ENCODE measurements at places on chromosomes 3 and 15.

- H3K4me1 ChIP-seq, result 0 out of 2 replicates have a peak, but pooled peaks cover 5% of the 10 kb centered on the region
- no peak overlapping the region for H3K27ac ChIP-seq
- no peak overlapping the region for H3K4me3 ChIP-seq
Observed at GRCh38 chr15:56783857-56784661, 50.8 kb upstream of the ZNF280D start.

DNA sequence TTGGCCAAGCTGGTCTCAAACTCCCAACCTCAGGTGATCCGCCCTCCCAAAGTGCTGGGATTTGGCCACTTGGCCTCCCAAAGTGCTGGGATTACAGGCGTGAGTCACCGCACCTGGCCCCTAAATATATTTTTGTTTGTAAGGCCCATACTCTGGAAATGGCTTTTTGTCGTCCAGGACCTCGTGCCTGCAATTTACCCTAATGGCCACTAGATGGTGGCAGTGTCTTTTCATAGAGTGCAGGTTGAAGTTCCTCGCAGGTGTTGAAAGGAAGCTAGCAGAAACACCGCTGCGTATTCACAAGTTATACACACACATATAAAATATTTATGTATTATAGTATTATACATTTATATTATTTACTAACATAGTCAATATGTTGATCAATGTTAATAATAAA, 97.2 kb downstream of the LRTM1 start:
- peaks cover 6% of the 10 kb centered on the region for H3K4me1 ChIP-seq
- H3K4me3 ChIP-seq, result no peak overlapping the region
- peak; percentile 64 for DNase-seq
- no peak overlapping the region for H3K27ac ChIP-seq
- H3K36me3 ChIP-seq, result 0 out of 2 replicates have a peak, but pooled peaks cover 4% of the 10 kb centered on the region
- peaks cover 34% of the 10 kb centered on the region for H3K27me3 ChIP-seq

DNA sequence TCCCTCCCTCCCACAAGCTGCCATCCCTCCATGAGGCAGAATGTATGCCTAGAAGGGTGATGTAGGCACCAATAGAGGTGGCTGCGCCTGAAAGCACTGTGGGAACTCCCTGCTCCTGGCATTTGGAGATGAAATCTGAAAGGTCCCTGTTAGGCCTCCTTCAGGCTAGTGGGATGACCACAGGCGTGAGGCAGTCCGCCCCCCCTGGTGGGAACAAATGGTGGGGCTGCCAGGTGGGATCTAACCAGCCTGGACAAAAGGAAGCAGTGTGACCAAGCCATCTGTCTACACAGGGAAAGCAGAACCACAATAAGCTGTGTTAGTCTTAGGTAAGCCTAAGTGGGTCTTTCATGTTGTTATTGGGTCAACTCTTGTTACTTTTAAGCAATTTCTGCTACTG, 25.3 kb downstream of the IL5RA start:
- no peak overlapping the region for H3K27ac ChIP-seq
- peaks cover 7% of the 10 kb centered on the region for H3K27me3 ChIP-seq
- H3K4me3 ChIP-seq, result no peak overlapping the region

DNA sequence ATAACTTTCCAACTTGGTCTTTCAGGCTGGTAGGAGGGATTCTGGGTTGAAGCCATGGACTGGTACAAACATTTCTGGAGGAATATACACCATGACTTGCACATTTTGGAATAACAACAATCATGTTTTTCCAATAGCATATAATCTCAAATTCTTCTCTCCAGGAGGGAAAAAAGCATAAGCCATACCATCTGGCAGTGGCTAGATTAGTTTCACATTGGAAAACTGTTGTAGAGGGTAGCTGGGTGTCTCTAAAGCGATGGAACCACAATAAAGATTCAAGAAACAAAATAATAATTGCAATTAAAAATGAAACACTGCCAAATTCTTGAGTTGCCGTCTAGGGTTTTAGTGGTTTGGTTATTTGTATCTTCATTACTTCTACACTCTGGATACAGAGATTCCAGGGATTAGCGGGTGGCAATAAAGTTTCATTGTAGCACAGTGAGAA, 278.5 kb upstream of the RASGRP1 start:
- DNase-seq, result no peak
- H3K4me3 ChIP-seq, result no peak overlapping the region
- peaks cover 18% of the 10 kb centered on the region for H3K4me1 ChIP-seq
- peaks cover 9% of the 10 kb centered on the region for H3K36me3 ChIP-seq
- H3K27ac ChIP-seq, result no peak overlapping the region

DNA sequence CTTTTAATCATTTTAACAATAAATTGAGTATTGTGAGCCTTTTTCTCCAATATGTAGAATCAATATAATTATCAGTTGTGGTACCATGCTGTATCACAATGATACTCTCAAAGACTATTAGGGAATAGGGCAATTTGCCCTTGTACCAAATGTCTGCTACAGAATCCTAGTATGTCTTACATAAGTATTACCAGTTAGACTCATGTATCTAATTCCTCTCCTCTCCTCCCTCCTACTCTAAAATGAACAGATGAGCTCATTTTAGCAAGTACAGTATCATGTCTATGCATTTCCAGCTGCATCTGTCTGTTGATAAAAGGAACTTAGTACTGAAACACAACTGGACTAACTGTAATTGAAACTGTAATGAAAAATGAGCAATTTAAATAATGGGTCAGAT, 124.3 kb upstream of the ATP11B start:
- no peaks in the 10 kb centered on the region for H3K27me3 ChIP-seq
- H3K4me1 ChIP-seq, result peaks cover 9% of the 10 kb centered on the region
- DNase-seq, result no peak
- no peaks in the 10 kb centered on the region for H3K36me3 ChIP-seq

DNA sequence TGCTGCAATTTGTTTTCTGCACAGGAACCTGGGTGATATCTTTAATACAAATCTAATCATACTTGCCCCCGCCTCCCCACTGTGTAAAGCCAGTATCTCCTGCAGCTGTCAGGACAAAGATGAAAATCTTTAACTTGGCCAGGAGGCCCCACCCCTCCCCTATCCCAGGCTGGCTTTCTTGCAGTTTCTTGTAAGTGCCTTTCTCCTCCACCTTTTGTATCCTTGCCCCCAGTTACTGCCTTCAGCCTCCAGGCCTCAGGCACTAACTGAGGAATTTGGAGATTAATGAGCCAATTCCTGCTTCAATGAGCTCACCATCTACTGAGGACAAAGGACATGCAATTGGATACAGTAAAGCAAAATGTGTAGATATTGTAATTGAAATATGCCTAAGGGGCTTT, 6.5 kb downstream of the GCSAM start:
- H3K36me3 ChIP-seq, result peaks cover 4% of the 10 kb centered on the region
- peak overlapping the region; percentile 89 for H3K27ac ChIP-seq
- peaks cover 54% of the 10 kb centered on the region for H3K4me1 ChIP-seq
- no peak overlapping the region for H3K4me3 ChIP-seq
- DNase-seq, result peak; percentile 30

DNA sequence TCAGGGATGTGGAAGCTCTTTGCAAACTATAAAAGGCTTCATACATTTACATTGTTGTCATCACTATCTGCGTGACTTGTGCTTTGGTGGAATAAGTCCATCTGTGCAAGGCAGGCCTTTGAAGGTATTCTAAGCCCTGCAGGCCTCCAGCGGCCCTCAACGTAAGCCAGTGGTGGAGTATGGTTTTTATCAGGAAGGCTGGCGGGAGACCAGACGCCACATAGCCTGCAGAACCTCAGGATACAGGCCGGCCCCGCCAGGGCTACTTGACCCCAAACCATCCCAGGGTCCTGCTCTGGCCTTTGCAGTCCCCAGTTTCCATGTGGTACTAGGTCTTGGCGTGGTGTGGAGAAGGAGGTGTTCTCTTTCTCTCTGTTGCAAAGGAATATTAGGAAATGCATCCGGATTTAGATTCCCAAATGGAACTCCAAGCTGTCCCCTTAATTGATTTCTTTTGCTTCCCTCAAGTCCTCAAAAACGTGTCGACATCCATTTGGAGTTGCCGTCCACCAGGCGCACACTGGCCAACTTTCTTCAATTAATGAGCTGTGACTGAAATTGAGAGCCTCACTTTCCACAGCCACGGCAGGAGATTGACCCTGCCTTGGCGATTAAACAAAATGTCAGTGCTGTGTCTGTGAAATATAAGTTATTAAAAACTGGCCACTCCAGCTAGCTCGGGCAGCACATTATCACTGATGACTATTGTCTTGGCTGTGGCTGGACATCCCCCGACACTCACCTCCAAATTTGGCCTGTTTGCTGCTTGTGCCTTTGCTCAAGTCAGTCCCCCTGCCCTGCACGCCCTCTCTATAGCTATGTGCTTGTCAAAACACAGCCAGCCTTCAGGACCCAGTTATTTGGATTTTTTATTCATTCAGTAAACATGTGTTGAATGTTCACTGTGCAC, 239.8 kb upstream of the TLE3 start:
- no peaks in the 10 kb centered on the region for H3K27me3 ChIP-seq
- DNase-seq, result no peak
- peaks cover 19% of the 10 kb centered on the region for H3K36me3 ChIP-seq
- no peak overlapping the region for H3K27ac ChIP-seq
- no peaks in the 10 kb centered on the region for H3K4me1 ChIP-seq

GRCh38 chr3:165874663-165875489, 37.7 kb upstream of the BCHE start:
- H3K4me3 ChIP-seq, result no peak overlapping the region
- no peak overlapping the region for H3K27ac ChIP-seq
- peaks cover 15% of the 10 kb centered on the region for H3K36me3 ChIP-seq
- no peak for DNase-seq
- H3K27me3 ChIP-seq, result peaks cover 3% of the 10 kb centered on the region
- H3K4me1 ChIP-seq, result peaks cover 8% of the 10 kb centered on the region

GRCh38 chr15:66617137-66618090, 51.6 kb upstream of the LCTL start:
- DNase-seq, result peak; percentile 41
- peaks cover 5% of the 10 kb centered on the region for H3K27me3 ChIP-seq
- peak overlapping the region; percentile 60 for H3K27ac ChIP-seq
- H3K4me1 ChIP-seq, result peaks cover 45% of the 10 kb centered on the region
- no peaks in the 10 kb centered on the region for H3K36me3 ChIP-seq
- no peak overlapping the region for H3K4me3 ChIP-seq

GRCh38 chr3:17852217-17852616, 109.8 kb upstream of the TBC1D5 start:
- no peaks in the 10 kb centered on the region for H3K27me3 ChIP-seq
- no peaks in the 10 kb centered on the region for H3K4me1 ChIP-seq
- H3K36me3 ChIP-seq, result peaks cover 15% of the 10 kb centered on the region
- H3K27ac ChIP-seq, result no peak overlapping the region
- DNase-seq, result no peak

DNA sequence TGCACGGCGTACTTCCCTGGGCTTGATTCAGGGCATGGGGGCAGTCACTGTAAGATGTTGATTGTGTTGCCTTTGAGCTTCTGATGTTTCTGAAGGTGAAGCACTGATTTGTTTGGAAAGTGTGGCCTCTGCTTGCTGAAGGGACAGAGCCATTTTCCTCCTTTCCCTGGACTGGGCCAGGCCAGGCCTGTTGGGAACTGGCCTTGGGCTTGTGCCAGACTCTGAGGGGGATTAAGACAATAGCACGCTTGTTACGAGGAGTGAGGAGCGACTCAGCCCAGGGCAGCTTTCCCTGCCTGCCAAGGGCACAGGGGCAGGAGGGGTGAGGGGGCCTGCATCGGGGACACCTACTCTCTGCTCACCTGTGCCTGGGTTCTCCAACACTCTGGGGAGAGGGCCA, 42.9 kb downstream of the LINGO1 start:
- peaks cover 2% of the 10 kb centered on the region for H3K36me3 ChIP-seq
- peak overlapping the region; percentile 70 for H3K27ac ChIP-seq
- no peak for DNase-seq

DNA sequence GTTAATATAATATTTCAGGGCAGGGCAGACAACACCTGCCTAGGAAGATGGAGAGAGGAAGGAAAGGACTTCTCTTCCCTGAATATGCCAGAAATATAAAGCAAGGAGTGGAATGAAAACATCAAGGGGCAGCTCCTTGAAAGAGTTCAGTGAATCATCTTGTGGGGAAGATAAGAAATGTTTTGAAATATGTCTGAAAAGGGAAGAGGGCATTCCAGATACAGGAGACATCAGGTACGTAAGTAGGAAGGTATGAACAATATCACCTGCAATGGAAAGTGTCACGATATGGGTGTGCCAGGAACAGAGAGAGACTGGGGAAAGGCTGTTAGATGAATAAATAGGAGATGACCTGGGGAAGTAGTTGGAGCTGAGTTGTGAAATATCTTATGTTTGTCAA, 75.8 kb upstream of the WDR72 start:
- no peak overlapping the region for H3K4me3 ChIP-seq
- no peak for DNase-seq
- H3K36me3 ChIP-seq, result no peaks in the 10 kb centered on the region
- H3K27me3 ChIP-seq, result 0 out of 2 replicates have a peak, but pooled peaks cover 3% of the 10 kb centered on the region

DNA sequence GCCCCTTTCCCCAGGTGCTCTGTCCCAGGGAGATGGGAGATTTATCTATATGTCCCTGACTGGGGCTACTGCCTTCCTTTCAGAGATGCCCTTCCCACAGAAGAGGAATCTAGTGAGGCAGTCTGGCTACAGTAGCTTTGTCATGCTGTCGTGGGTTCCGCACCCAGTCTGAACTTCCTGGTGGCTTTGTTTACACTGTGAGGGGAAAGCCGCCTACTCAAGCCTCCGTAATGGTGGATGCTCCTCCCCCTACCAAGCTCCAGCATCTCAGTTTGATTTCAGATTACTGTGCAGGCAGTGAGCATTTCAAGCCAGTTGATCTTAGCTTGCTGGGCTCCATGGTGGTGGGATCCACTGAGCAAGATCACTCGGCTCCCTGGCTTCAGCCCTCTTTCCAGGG, 35.4 kb upstream of the SLC7A14 start:
- H3K27me3 ChIP-seq, result no peaks in the 10 kb centered on the region
- peaks cover 6% of the 10 kb centered on the region for H3K36me3 ChIP-seq
- H3K4me1 ChIP-seq, result no peaks in the 10 kb centered on the region

GRCh38 chr3:100081986-100082692, 32.2 kb downstream of the FILIP1L start:
- no peak overlapping the region for H3K27ac ChIP-seq
- no peaks in the 10 kb centered on the region for H3K27me3 ChIP-seq
- H3K4me3 ChIP-seq, result no peak overlapping the region

DNA sequence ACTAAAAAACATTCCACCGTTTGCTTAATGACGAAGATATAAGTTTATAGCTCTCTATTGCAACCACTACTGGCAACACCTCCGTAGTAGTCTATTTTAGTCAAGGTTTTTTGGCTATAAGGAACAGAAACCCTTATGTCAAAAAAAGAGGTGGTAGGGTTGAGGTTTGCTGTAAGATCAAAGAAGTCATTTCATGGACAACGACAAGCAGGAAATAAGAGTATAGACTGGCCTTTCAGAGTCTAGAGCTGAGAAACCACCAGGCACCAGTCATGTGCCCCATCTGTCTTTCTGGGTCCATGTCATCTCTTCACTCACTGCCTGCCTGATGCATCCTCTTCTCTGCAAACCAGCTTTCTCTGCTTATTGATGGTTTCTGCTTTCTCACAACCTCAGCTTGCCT, 42.7 kb downstream of the THBS1 start:
- DNase-seq, result no peak
- H3K4me1 ChIP-seq, result no peaks in the 10 kb centered on the region
- H3K27ac ChIP-seq, result no peak overlapping the region
- no peaks in the 10 kb centered on the region for H3K36me3 ChIP-seq
- no peak overlapping the region for H3K4me3 ChIP-seq

- no peak overlapping the region for H3K4me3 ChIP-seq
- no peaks in the 10 kb centered on the region for H3K36me3 ChIP-seq
- no peak overlapping the region for H3K27ac ChIP-seq
- H3K27me3 ChIP-seq, result no peaks in the 10 kb centered on the region
- no peak for DNase-seq
Observed at GRCh38 chr3:143348486-143349327, 229.1 kb downstream of the CHST2 start.

Measured in WTC11 (cell line).